ENCODE measurements at places on chromosomes 11 and 22. TPM values are rescaled to one million over a fixed set of nuclear protein-coding genes. Genes with fewer than 3 reads are reported as not detected.

Gene FOLR1
- total RNA-seq: not detected

Gene ARHGAP8
- total RNA-seq: 0.39 TPM

Gene OR52I1
- total RNA-seq: not detected

Gene KDELR3
- total RNA-seq: 0.99 TPM

Gene MPPED2
- not detected for total RNA-seq

Gene RASGRP2
- total RNA-seq: 115 TPM

Gene TRIM3
- total RNA-seq: 7.5 TPM

Gene NAALAD2
- total RNA-seq: not detected

Gene NAALADL1
- total RNA-seq: 7.1 TPM

Gene UBQLN3
- not detected for total RNA-seq

Gene PGA3
- not detected for total RNA-seq

Gene C11orf16
- total RNA-seq: not detected

Gene TSGA10IP
- total RNA-seq: not detected

Gene BTG4
- total RNA-seq: not detected

Gene OR8G1
- total RNA-seq: not detected

Gene BCL2L13
- total RNA-seq: 26.0 TPM

Gene ARHGEF17
- total RNA-seq: 0.18 TPM

Measured in activated CD8-positive, alpha-beta T cell treated with anti-CD3 and anti-CD28 coated beads, Interleukin-2, amount 10 ng/mL, durations not matched to agents 7 days and 5 days (primary cell).